ENCODE measurements at places on chromosomes 12 and 14.

DNA sequence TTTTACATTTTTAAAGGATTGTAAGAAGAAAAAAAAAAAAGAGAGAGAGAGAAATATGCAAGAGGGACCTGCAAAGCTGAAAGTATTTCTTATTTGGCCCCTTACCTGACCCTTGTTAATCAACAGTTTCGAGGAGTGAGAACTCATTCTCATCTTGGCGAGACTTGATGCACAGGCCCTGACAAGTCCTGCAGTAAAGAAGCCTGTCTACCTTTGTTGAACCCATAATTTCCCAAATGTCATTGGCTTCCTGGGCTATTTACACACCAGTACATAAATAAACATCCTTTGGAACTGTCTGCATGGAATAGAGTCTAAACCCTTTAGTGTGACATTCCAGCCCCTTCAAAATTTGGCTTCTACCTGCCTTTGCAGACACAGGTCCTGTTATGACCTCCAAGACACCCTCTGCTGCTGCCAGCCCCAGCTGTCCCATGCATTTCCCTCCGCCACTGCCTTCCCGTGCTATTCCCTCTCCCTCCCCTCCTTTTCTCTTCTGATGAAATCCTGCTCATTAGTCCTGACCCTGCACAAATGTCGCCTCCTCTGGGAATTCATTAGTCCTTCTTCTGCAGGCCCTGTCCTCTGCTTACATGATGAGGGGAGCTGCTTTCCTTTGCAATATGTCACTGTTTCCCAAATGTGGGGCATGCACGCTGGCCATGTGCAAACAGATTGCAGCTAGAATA lies 35.1 kb downstream of the MYL2 start:
- DNase-seq = no peak

GRCh38 chr14:34322940-34323418 lies 139.1 kb downstream of the SPTSSA start:
- peak; percentile 29 for DNase-seq

GRCh38 chr12:116172224-116172849 lies 105.2 kb downstream of the MED13L start:
- DNase-seq = no peak

- no peak for DNase-seq
These were observed 71.1 kb upstream of the MDM1 start for GRCh38 chr12:68403296-68403695.

GRCh38 chr12:124111006-124111405 lies 138.0 kb downstream of the ZNF664 start:
- no peak for DNase-seq

- no peak for DNase-seq
These were observed 1.8 kb upstream of the EVL start for GRCh38 chr14:100063314-100063941.

DNA sequence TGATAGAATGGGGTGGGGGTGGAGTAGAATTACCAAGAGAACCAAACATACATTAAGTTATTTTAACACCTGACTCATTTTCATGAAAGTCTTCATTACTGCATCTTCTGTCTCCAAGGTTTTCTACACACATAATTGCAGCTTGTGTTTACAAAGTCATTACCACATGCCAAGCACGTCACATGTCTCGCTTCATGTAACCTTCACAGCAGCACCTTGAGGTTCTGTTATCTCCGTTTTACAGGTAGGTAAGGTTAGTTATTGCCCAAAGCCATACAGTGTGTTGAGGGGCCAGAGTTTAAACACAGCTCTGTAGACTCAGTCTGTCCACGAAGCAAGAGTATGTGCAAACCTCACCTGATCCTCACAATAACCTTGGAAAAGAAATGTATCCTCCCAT lies 64.3 kb upstream of the RBM19 start:
- DNase-seq = no peak

- no peak for DNase-seq
These were observed 5.7 kb downstream of the PTHLH start for GRCh38 chr12:27966870-27967269.

DNA sequence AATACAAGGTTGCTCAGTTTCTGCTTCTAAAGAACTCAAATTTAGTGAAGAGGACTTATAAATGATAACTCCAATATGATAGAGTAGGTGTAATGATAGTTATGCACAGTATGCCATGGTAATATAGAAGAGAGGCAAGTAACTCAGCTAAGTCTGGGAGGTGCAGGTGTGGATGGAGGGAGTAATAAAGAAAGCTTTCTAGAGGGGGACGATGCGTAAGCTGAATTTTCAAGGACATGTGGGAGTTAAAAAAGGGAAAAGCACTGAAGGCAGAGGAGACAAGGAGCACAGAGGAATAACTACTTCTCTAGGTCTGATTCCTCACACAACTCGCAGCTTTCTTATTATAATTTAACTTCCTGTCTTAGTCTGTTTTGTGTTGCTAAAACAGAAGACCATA lies 49.1 kb upstream of the ZDHHC17 start:
- no peak for DNase-seq

DNA sequence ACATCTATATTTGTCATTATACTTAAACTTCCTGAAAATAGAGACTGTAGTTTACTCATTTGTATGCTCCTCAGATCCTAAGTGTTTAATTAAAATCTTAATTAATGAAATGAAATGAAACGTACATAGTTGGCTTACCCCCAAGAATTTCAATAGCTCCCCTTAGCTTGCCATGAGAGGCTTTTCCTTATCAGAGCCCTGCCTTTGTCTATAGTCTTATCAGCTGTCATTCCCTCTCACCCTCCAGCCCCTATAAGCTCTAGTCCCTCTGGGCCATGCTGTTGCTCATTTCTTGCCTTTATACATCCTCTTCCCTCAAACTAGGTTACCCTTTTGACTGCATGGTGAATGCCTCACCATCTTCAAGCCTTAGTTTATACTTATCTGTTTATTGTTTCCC lies 1.1 kb upstream of the RTRAF start:
- DNase-seq = no peak

DNA sequence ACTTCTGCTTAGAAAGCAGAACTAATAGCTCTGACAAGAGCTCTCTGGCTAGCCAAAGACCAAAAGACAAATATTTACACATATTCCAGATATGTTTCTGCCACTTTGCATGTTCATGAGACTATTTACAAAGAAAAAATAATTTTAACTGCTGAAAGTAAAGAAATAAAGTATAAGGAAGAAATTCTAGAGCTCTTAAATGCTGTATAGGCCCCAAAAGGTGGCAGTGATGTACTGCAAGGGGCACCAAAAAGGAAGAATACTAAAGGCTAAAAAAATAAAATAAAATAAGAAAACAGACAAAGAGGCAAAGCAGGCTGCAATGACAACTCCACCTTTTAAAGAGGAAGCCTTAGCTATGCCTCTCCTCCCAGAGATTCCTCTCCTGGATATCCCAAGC lies 23.0 kb downstream of the KLRK1 start:
- DNase-seq = no peak

DNA sequence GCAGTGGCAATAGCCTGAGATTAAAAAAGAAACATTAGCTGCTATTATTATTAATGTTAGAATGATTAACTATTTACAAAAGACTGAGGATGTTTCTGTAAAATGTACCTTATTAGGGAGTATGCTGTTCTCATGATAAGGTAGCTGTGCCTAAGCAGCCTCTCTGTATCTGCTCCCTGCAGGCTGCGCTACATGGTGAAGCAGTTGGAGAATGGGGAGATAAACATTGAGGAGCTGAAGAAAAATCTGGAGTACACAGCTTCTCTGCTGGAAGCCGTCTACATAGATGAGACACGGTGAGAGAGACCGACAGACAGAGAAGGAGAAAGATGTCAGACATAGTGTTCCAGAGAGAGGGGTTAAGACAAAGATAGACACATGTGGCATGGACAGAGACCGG lies 17.4 kb downstream of the PDE1B start:
- DNase-seq = no peak

DNA sequence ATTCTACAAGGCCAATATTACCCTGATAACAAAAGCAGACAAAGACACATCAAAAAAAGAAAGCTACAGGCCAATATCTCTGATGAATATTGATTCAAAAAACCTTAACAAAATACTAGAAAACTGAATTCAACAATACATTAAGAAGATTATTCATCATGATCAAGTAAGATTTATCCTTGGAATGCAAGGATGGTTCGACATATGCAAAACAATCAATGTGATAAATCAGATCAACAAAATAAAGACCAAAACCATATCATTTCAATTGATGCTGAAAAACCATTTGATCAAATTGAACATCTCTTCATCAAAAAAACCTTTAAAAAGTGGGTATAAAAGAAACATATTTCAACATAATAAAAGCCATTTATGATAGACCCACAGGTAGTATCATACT lies 117.3 kb downstream of the CPNE8 start:
- no peak for DNase-seq

DNA sequence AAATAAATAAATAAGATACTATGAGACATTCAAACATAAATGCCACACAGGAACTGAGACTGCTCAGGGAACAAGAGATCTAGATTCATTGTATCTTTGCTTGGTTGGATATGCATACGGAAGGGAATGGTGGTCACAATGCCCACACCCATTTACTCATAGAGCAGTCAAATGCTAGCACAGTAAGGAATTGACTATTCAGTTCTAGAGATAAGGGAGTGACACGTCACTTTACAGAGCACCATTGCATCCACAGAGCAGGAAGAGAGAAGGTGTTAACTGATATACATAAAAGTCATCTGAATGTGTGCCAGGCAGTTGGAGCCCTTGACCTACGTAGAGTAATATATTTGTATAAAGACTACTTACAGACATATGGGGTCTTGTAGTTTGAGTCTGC lies 530.0 kb upstream of the NOVA1 start:
- no peak for DNase-seq

DNA sequence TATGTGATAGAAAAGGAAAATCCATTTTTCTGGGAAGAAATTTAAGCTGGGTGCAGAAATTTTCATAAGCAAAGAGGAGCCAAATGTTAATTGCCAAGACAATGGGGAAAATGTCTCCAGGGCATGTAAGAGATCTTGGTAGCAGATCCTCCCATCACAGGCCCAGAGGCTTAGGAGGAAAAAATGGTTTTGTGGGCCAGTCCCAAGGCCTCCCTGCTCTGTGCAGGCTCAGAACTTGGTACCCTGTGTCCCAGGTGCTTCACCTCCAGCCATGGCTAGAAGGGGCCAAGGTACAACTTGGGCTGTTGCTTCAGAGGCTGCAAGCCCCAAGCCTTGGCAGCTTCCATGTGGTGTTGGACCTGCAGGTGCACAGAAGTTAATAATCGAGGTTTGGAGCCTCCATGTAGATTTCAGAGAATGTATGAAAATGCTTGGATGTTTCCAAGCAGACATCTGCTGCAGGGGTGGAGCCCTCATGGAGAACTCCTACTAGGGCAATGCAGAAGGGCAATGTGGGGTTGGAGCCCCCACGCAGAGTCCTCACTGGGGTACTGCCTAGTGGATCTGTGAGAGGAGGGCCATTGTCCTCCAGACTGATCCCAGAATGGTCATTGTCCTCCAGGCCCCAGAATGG lies 77.7 kb upstream of the ATP2B1 start:
- no peak for DNase-seq

- no peak for DNase-seq
These were observed 67.7 kb downstream of the RBM19 start for GRCh38 chr12:113898466-113898865.

GRCh38 chr14:55721353-55721752 lies 141.3 kb downstream of the KTN1 start:
- no peak for DNase-seq

- DNase-seq = no peak
These were observed 51.3 kb downstream of the RIMBP2 start for GRCh38 chr12:130664772-130665171.

GRCh38 chr12:25806271-25806670 lies 152.2 kb upstream of the RASSF8 start:
- DNase-seq = no peak

DNA sequence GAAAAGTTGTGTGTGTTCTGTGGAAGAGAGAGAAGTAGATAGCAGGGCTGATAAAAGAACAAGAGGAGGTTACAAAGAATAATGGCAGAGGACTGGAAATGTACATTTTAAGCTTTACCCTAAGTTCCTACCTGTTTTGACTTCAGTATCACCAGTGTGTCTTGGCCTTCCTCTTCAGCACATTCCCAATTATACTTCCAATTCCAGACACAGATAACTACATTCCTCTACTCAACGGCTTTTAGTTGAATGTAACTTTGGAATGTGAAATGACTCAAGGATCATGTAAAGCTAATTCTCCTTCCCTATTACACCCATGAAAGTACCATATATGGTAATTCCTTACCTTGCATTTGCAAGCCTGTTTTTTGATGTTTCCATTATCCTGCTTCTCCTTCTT lies 5.0 kb downstream of the MGST1 start:
- no peak for DNase-seq

GRCh38 chr12:102043928-102044327 lies 17.9 kb downstream of the WASHC3 start:
- DNase-seq = no peak

DNA sequence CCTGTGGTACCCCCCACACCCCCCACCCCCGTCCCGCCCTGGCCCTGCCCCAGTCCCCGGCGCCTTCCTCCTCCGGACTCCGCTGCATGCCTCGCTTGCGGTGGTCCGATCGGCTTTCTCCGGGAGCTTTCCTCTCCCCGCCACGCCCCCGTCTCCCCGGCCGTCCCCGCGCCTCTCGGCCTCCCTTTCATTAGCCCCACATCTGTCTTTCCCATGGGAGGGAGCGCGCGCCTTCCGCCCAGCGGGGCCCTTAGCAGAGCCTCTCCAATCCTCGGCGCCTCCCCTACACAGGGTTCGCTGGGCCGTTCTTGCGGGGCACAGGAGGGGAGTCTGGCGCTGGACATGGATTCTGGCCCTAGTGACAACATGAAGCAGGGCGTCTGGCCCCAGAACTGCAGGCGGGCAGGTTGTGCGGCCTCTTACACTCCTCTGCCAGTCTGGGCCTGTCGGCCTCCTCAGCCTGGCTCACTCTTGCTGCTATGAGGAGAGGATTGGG lies 1.5 kb upstream of the EFS start:
- DNase-seq = no peak

GRCh38 chr12:110284597-110284996 lies 3.5 kb downstream of the ATP2A2 start:
- no peak for DNase-seq

GRCh38 chr12:67268335-67268895 lies 743 bp upstream of the CAND1 start:
- DNase-seq = peak; percentile 69

DNA sequence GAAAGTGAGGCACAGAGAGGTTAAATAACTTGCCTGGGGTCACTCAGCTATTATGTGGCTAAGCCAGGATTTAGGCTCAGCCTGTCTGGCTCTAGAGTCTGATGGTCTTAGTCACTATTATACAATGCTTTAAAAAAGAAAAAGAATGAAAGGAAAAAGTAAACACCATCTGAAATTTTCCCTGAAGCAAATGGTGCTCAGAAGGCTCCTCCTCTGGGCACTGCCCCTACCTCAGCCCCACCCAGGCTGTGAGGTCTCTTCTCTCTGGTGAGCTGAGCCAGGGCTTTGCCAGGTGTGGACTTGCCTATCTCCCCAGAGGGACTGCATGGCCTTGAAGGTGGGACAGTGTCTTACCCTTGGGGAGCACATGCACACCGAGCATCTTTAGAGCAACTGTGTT lies 117.5 kb upstream of the DYRK2 start:
- DNase-seq = no peak
